CD4-positive, alpha-beta T cell treated with Interleukin-6 at 100 ng/mL for 8 hours (primary cell): ENCODE measurements at places on chromosomes 6 and 20.

GRCh38 chr6:44342052-44342451, 398 bp upstream of the SPATS1 start:
- DNase-seq, result no peak

DNA sequence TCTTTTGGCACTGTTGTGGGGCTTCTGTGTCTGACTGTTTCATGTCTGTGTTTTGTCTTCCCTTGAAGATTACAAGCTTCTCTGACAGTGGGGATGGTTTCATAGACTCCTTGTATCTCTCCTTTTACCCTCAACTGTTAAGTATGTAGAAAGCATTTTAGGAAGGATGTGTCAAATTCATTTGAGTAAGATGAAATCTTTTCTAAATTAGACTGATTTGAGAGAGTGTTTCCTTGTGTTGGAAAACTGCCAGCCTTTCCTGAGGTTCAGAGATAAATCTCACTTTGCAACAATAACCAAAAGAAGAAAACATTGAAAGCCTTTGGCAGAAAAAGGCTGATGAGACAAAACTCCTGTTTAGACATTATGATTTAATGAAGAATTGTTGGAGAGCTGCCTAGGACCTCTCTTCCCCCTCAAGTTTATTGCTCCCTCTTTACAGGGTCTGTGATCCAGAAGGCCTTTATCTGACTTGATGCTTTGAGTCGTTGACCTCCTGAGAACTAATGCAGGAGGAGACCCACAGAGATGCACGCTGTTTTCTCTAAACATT, 68.3 kb downstream of the ANKS1A start:
- DNase-seq, result no peak

GRCh38 chr6:161133963-161134362, 139.9 kb downstream of the AGPAT4 start:
- DNase-seq, result no peak

DNA sequence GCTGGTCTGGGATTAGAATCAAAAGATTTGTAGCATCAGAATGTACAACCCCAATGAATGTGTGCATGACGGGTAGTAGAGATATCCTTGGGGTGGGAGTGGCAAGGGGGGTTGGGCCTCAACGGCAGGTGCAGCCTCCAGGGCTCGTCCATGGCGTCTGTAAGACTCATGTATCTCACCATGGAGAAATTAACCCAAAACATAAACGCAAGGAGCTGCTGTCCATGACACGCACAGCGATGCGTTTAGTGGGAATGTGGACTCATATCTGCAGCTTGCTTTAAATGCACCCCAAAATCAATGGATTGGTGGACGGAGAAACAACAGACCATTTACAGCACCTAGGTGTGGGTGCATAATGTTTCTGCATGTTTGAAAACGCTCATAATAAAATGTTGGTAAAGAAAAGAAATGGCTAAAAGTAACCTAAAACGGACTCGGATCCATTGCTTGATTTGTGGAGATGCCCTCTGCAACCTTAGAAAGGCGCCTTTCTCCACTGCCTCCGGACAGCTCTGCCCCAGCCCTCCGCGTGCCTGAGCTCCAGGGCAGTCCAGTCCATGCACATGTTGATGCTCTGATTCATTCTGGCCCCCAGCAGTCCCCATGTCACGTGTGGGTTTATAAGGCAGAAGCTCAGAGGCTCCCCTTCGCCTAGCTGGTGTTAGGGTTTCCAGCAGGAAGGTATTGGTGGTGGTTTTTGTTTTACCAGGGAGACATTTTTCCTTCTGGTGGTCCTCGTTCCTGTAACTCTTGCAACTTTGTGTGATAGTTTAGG, 24.5 kb downstream of the PYGB start:
- no peak for DNase-seq

GRCh38 chr6:142796571-142796970, 148.4 kb downstream of the HIVEP2 start:
- no peak for DNase-seq

DNA sequence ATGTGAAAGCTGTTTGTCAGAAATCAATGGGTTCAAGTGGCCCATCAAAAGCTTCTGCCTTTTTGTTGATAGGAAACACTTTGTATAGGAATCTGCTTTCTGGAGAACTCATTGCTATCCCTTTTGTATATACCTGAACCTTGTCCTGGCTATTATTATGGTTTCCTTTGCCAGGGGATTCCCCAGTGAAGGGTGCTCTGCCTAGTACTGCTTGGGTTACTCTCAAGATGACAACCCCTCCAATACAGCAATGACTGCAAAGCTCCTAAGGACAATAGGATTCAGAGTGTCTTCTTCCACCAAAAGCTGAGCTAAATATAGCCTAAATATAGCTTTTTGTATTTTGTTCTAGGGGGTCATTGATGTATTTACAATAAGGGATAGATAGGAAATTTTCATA, 54.0 kb upstream of the PTPRK start:
- no peak for DNase-seq

GRCh38 chr6:79028641-79029314, 49.3 kb downstream of the PHIP start:
- DNase-seq, result no peak

DNA sequence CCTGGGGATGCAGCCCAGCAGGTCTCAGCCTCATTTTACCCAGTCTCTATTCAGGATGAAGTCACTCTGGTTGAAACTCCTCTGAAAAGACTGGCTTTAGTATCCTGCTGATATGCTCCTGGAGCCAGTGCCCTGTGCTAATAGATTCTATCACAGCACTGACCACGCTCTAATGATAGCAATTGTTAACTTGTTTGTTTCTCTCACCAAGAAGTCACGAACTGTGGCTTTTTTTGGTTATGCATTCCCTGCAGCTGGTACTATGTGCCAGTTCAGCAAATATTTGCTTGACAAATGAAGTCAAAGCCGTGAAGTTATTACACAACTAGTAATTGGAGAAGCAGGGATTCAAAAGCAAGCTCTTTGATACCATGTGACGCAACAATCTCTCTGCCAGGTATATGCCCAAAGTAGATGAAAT, 754.6 kb downstream of the KIF16B start:
- no peak for DNase-seq

GRCh38 chr6:15242937-15243614, 2.8 kb upstream of the JARID2 start:
- no peak for DNase-seq

DNA sequence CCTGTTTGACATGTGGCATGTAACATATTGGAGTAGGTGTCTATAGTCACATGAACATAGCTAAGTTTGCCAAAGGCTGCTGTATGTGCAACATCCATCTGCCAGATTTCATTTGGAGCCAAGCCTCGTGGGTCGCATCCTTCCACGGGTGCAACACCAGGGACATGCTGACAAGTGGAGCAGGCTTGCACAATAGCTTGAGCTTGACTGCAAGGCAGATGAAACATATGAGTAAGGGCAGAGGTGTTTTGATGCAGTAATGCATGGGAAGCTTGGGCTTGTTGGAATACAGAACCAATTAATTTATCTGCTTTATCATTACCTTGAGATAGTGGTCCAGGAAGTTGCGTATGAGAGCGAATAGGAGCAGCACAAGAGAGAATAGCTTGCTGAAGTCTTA, 74.1 kb upstream of the BTN3A2 start:
- no peak for DNase-seq

DNA sequence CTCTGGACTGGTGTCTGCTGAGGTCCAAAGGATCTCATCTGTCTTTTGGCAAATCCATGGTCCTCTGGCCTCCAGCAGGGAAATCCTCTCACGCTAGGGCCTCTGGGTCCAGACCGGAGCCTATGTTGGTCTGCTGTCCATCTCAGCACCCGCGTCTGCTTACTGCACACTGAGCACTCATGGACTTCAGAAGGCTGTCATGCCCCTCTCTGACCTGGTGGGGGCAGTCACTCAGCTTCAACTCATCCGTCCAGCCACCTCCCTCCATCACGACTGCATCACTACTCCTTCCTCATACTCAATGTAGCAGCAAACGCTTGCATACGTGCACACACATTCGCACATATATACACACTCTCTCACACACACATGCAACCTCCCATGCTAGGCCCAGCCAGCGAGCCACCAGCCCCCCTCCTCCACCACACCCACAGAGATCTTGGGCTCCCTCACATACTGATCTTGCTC, 33.3 kb downstream of the GABRR2 start:
- DNase-seq, result no peak

- DNase-seq, result no peak
Observed at GRCh38 chr6:108566406-108566805, 5.7 kb downstream of the FOXO3 start.

GRCh38 chr6:75201901-75202672, 3.8 kb downstream of the COL12A1 start:
- no peak for DNase-seq

DNA sequence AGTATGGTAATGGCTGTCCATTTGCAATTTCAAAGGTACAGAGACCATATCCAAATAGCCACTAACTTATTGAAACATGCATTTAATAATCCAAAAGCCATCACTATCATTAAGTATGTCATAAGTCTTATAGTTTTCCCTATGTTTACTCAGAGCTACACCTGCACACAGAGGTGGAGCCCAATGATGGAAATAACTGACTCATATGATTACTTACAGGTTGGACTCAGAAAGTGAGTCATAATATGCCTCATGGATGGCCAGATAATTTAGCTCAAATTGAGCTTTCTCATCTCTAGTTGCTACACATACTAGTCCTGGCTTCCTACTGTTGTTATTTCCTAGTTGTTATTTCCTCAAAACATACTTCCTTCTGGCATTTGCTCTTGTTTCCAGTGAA, 104.4 kb upstream of the KHDRBS2 start:
- DNase-seq, result no peak

GRCh38 chr20:57236813-57237584, 29.4 kb downstream of the BMP7 start:
- no peak for DNase-seq

DNA sequence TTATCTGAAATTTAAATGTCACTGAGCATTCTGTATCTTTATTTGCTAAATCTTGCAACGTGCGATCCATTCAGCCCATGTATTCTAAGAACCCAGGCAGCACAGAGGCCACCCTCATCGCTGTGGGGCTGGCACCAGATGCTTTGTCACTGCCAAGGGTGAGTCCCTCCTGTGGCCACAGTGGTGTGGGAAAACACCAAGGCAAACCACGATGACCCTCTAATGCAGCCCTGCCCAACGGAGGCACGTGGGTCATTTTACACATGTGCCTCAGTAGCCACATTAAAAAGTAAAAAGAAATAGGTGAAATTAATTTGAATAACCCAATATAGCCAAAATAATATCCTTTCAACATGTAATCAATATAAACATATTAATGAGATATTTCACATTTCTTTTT, 221.7 kb downstream of the UNC5CL start:
- no peak for DNase-seq

- DNase-seq, result peak; percentile 14
Observed at GRCh38 chr6:129860908-129861665, at the start of gene TMEM244. Gene TMEM244, minus strand, starts transcription at chr6:129861315. Its CDS starts 127 bp downstream, at chr6:129861188.

DNA sequence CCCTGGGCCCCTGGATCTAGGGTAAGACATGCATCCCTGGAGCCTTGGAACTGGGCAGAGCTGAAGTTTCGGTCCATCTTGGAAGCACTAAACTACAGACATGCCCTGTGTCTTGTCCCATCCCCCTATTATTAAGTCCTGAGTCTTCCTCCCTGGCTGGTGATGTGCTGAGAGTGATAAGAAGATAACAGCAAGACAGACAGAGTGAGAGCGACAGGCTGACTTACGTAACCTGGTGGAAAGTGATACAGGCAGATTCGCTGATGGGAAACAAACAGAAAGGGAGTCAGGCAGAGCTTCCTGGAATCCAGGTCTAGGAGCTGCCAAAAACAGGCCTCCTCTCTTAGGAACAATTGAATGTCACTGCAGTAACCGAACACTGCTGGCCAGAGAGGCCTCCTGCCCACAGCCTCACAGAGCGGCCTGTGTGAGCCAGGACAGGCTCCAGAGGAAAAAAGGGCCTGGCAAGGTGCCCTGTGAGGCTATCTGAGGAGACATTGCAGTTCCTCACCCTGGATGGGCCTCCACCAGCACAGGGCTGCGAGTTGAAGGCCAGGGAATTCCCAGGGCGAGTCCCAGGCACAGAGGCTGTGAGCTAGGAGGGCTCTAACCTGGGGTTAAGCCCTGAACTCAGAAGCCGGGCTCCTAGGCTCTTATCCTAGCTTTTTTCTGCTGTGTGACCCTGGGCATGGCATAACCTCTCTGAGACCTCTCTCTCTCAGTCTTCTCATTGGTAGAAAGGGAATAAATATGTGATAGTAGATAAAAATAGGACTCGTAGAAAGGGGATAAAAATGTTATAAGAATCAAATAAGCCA, 34.2 kb upstream of the B4GALT5 start:
- no peak for DNase-seq

- no peak for DNase-seq
Observed at GRCh38 chr6:11218102-11218442, 14.4 kb downstream of the NEDD9 start.

DNA sequence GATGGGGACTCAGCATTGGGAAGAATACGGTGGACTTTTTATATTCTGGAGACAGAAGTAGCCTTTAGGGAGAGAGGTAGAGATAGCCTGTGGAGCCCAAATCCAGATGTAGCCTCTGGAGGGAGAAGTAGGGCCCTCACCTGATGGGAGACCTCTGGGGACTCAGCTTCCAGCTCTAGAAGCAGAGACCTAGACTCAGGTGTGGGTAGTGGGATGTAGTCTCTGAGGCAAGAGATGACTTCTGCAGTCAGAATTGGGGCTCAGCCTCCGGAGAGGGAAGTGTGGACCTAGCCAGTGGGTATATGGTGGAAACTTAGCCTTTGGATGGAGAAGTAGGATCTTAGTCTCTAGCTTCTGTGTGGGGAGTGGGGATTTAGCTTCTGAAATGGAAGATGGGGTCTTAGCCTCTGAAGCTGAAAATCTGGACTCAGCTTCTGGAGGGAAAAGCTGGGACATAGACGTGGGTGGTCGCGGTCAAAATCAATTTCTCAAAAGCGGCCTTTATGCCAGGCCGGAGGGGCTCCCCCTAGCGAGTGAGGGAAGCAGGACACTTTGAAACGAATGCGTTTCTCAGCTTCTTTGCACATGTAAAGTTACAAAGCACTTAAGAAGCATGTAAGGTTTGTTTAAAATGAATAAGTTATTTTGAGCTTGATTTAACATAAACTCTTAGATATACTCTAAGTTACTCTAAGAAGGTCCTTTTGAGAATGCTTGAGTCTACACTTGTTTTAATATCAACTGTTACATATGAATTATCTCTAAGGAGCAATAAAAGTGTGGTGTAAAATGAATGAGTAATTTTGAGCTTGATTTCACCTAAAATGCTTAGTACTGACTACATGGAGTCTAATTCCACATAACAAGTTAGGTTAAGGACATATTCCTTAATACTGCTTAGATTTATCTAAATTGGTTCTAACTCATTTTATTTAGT, 12.9 kb upstream of the ZNF343 start:
- peak; percentile 50 for DNase-seq

GRCh38 chr20:52279706-52280105, 88.1 kb upstream of the ZFP64 start:
- DNase-seq, result no peak

GRCh38 chr6:11064836-11065235, 20.7 kb upstream of the ELOVL2 start:
- no peak for DNase-seq

DNA sequence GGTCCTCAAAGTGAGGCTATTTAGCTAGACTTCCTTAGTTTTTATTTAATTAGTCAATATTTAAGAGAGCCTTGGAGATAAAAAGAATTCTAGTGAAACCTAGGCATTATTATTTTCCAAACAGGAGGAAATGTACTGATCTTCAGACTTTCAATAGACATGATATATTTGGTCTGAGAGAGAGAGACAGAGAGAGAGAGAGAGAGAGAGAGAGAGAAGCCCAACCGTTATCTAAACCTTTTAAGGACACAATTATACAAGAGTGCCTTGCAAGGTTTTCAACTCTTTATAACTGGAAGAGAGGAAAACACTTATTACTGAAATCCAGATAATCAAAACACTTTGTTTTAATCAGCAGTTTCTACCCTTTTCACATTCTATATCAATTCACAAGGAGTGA, 64.8 kb downstream of the BACH2 start:
- no peak for DNase-seq
